ENCODE measurements at places on chromosomes 2 and 18. TPM values are rescaled to one million over a fixed set of nuclear protein-coding genes. Genes with fewer than 3 reads are reported as not detected.

Gene NDC80
- total RNA-seq: 3.4 TPM

DNA sequence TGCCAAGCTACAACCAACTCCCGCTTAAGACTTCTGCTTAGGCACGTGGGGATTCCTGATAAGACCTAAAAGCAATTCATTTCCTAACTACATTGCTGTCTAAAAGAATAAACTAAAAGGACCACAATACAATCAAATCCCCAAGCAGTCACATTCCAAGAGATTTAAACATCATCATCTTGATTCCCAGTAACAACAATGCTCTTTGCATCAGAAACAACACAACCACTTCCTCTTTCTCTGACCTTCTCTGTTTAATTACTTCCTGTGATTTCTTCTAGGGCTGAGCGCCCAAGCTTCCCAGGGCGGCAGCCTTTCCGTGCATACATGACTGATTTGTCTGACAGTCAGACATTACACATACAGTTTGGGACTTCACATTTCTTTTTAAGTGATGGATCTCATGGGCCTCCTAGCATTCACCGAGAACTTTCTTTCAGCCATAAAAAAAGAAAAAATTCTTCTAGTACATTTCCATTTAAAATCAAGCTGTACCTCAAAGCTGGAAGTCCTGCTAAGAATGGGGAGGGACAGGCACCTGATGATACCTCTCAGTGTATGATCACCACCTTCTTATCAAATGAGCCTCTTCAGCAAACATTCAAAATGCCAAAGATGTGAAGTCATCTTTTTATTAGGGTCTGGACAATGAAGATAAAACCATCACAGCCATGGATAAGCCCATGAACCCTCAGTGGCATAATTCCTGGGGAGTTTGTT, 11.5 kb downstream of the SPRED2 start:
- DNase-seq: peak; percentile 80

GRCh38 chr2:71950256-71951082, 197.2 kb downstream of the CYP26B1 start:
- no peak for DNase-seq

DNA sequence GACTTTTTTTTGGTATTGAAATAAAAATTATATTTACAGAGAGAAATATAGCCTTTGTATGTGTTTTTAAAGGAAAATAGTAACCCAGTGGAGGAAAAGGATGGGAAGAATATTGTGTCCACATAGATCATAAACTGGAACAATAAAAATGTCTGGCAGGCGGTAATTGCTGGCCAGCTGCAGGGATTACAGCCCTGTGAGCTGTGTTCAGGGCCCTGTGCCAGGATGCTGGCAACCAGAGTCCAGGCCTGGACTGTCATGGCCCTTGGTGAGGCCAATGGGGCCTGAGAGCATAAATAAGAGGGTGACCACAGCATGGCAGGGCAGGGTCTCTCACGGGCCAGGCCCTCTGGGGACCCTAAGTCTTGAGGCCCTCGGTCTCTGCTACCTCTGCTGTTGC, 171.2 kb downstream of the ACOXL start:
- DNase-seq: no peak

DNA sequence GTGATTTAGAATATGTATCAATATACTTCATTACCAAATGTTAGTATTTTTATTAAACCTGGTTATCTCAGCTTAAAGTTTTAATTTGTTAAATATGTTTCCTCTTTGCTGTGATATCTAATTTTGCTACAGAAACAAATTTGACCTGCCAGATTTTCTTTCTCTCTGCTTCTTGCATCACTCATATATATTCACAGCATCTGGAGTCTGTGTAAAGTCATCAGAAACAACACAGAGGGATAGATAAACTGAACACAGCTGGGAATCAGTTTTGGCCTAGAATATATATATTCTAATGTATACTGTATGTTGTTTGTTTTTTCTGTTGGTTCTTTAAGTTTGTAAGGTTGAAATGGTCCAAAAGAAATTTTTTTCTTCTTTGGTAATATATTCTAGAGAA, 8.5 kb downstream of the PSMD14 start:
- DNase-seq: no peak

DNA sequence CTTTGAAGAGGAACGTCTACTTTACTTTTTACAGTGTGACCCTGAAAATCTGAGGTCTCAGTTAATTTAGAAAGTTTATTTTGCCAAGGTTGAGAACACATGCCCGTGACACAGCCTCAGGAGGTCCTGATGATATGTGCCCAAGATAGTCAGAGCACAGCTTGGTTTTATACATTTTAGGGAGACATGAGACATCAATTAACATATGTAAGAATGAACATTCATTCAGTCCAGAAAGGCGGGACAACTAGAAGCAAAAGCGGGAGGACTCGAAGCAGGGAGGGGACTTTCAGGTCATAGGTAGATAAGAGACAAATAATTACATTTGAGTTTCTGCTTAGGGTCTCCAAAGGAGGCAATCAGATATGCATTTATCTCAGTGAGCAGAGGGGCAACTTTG, 23.7 kb downstream of the ELMOD3 start:
- no peak for DNase-seq
